ENCODE measurements at places on chromosomes 3 and 15.

GRCh38 chr3:58353722-58354553, 21.2 kb downstream of the PXK start:
- DNase-seq: no peak

DNA sequence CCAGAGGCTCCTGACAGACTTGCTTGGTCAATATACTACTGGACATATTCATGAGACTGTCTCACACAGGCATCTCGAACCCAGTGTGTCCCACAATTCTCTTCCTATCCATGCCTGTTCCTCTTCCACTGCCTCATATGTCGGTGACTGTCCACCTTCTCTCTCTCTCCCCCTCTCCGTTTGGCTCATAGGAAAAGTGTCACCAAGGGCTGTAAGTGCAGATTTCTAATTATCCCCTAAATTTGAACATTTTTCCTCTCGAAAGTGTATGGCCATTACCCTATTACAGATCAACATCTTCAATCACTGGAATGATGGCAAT, 22.5 kb upstream of the MUC20 start:
- no peak for DNase-seq

GRCh38 chr3:114307222-114307830, 13.5 kb downstream of the TIGIT start:
- no peak for DNase-seq

DNA sequence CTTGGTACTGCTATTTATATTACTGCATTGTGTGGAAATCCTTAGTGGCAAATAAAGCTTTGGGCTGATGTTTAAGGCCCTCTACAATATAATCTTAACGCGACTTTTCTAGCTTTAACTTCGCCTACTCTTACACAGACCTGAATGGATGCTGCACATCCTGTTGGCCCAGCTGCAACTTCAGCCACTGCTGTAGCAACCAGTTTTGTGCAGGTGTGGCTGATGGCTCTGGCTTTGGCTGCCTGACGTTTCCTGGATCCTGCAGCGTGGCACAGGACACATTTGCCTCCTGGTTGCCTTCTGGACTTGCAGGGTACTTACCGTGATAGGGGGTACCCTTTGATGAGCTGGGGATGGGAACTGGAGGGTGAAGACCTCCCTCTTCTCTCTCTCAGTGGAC, 20.2 kb upstream of the ERICH6 start:
- no peak for DNase-seq
